ENCODE measurements at places on chromosomes 12 and 14.

DNA sequence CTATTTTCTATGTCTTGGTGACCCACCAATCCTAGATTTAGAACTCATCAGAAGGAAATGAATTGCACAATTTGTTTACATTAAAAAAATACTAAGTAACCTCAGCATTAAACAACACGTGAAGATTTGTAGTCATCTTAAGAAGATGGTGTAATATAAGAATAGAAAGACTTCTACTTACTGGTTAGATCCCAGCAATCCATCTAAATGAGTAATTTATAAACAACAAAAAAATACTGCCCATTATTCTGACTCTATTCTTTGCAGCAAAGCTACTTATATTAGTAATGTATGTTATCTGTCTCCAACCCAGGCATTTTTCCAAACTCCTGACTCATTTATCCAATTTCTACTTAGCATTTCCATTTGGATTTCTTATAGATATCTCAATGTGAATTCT, 67.8 kb downstream of the CD163L1 start:
- no peak for DNase-seq

- no peak for DNase-seq
Observed at GRCh38 chr12:70854881-70855568, 65.5 kb downstream of the PTPRR start.

DNA sequence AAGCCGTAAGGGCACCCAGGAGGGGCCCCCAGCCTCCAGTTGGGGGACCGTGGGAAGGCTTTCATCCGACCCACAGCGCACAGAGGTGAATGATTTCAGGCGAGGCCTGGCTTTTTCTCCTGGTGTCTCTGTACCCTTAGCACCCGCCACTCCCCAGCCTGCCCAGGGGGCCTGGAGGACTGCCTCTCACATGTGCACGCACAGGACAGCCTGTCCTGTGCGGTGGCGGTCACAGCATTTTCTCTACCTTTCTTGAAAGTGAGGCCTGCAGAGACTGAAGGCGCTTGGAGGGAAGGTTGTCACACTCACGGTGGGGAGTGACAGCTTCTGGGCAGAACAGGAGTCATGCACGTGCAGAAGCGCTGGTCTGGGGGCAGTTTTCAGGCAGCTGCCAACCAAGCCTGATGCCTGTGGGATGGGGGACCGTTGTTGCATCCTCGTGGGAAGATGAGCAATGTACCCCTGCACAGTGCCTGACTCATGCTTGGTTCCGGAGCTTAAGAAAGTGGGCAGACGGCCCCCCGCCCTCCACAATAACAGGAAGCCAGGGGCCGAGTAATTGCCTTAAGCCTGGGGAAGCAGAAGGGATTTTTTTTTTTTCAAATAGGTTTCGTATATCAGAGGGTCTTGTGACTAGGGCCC, 148.1 kb downstream of the TSPAN9 start:
- no peak for DNase-seq

DNA sequence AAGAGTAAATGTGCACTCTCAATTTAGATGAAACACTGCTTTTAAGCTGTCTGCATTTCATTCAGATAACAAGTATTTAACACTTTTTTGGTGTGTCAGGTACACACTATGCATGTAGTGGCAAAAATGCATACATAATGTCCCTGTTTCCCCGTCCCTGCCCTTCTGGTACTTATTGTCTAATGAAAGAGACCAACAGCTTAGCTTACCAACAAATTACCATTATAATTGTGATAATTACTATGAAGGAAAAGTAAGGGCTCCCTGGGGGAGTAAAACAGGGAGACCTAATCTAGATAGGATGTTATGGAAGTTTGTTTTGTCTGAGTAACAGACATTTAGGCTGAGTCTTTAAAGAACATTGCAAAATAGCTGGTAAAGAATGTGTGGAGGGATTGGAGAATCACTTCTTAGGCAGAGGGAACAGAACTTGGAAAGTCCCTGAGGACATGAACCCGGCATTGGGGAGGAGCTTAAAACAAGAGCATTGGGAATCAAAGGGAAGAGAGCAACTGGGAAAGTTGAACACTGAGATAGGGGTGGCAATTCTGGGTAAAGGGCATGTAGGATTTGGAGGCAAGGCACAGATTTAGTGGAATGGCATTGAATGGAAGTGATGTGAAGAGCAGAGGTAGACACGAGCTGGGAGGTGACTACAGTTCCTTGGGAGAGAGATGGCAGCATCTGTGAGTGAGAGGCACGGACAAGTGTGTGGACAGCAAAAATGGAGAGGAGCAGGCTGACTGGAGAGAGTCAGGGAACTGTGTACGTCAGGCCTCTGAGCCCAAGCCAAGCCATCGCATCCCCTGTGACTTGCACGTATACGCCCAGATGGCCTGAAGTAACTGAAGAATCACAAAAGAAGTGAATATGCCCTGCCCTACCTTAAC, 181.6 kb downstream of the GRIP1 start:
- no peak for DNase-seq

DNA sequence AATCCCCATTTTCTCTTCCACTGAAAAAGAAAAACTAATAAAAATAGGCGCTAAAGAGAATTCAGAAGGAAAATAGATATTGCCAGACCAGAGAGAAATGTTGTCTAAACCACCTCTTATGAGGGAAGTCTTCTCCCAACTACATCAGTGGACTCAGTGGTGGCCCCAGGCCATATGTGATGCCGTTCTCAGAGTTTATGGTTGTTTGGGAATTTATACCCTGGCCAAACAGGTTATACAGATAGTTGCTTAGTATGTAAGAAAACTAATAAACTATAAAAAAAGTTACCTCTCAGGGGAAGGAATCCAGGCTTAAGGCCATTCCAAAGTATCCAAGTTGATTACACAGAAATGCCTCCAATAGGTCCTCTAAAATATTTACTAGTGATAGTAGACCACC, 103.4 kb upstream of the RBM19 start:
- DNase-seq: no peak

DNA sequence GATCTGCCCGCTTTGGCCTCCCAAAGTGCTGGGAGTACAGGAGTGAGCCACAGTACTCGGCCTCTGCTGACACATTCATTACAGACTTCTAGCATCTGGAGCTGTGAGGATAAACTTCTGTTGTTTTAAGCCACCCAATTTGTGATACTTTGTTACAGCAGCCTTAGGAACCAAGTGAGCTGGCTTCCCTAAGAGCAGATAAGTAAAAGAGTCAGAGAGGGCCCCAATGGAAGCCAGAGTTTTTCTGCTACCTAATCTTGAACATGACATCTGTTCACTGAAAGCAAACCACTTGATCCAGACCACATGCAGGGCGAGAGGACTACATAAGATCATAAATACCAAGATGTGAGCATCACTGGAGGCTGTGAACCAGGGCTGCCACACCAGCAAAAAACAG, 3.7 kb upstream of the MAPKAPK5 start:
- DNase-seq: no peak

GRCh38 chr14:55381040-55381439, 30.6 kb downstream of the ATG14 start:
- no peak for DNase-seq

DNA sequence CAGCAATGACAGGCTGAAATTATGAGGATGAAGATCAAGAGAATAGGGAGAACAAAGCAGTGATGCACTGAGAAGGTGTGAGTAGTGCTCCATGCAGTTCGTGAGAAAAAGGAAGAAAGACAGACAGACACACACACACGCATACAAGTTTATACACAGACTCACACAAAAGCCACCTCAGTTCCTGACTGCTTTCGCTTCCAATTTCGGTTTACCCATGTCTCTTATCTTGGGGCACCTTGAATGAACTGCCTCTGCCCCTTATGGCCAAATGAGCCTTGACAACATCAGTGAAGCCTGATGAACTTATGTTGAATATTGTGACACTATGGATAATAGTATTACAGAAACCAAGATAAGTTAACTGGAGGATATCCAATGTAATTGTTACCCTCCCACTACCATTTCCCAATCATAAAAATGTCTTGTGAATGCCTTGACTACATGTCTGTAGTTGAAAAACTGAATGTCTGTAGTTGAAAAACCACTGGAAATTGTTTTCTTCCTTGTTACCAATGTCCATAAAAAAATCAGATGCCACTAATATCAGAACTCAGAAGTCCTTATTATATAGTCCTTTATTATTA, 380.4 kb upstream of the DDHD1 start:
- no peak for DNase-seq

DNA sequence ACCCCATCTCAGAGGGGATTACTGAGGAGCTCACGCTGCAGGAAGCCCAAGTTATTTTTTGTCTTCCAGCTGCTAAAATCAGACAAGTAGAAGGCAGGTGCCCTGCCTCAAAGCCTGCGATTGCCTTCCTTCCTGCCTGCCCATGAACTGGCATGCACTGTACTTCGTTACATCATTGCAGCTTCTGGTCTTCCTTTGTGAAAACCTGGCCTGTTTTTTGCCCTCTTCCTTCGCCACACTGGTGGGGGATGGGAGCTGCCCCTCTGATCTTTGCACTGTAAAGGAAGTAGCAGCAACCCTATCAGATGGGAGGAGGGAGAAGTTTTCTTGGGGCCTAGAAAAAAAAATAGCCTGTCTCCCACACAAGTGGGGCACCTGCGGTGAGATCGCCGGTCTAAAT, 1098.7 kb downstream of the BCL11B start:
- DNase-seq: no peak
